ENCODE measurements at places on chromosomes 6 and 20. TPM values are rescaled to one million over a fixed set of nuclear protein-coding genes. Genes with fewer than 3 reads are reported as not detected.

ENTPD6 gene
- 70.6 TPM for polyA plus RNA-seq

EYA2 gene
- polyA plus RNA-seq: 2.0 TPM

SDC4 gene
- 29.9 TPM for polyA plus RNA-seq

CGAS gene
- polyA plus RNA-seq: 1.9 TPM

SNAP25 gene
- polyA plus RNA-seq: 0.30 TPM

SYCP2 gene
- 0.02 TPM for polyA plus RNA-seq
